ENCODE measurements at places on chromosomes 1 and 21. TPM values are rescaled to one million over a fixed set of nuclear protein-coding genes. Genes with fewer than 3 reads are reported as not detected.

Gene SPATA46
- total RNA-seq: not detected

Gene FCRL6
- total RNA-seq: not detected

Gene OR6K3
- total RNA-seq: not detected

Gene SPRR4
- not detected for total RNA-seq

Gene BEND5
- total RNA-seq: 4.6 TPM

Gene SERTAD4
- total RNA-seq: 2.1 TPM

Gene RAB25
- not detected for total RNA-seq

Gene INSRR
- not detected for total RNA-seq

Gene SPRR2F
- not detected for total RNA-seq

Gene ANKRD35
- total RNA-seq: 4.0 TPM

Gene MOB3C
- total RNA-seq: 22.6 TPM

Gene RFX5
- 49.6 TPM for total RNA-seq

Gene CAMTA1
- total RNA-seq: 109 TPM

Gene LAD1
- not detected for total RNA-seq

Gene CLEC20A
- total RNA-seq: not detected

Gene RIMS3
- total RNA-seq: 5.4 TPM

Gene THBS3
- total RNA-seq: 16.2 TPM

Data from esophagus muscularis mucosa (tissue), 4 donors.